ENCODE measurements at places on chromosomes 5 and 9. TPM values are rescaled to one million over a fixed set of nuclear protein-coding genes. Genes with fewer than 3 reads are reported as not detected.

GRCh38 chr9:72657023-72657422 lies 135.6 kb downstream of the TMC1 start:
- DNase-seq, result no peak

- DNase-seq, result no peak
These were observed 4.5 kb downstream of the MYMK start for GRCh38 chr9:133520121-133520835.

The MSMP gene
- total RNA-seq, result not detected

DNA sequence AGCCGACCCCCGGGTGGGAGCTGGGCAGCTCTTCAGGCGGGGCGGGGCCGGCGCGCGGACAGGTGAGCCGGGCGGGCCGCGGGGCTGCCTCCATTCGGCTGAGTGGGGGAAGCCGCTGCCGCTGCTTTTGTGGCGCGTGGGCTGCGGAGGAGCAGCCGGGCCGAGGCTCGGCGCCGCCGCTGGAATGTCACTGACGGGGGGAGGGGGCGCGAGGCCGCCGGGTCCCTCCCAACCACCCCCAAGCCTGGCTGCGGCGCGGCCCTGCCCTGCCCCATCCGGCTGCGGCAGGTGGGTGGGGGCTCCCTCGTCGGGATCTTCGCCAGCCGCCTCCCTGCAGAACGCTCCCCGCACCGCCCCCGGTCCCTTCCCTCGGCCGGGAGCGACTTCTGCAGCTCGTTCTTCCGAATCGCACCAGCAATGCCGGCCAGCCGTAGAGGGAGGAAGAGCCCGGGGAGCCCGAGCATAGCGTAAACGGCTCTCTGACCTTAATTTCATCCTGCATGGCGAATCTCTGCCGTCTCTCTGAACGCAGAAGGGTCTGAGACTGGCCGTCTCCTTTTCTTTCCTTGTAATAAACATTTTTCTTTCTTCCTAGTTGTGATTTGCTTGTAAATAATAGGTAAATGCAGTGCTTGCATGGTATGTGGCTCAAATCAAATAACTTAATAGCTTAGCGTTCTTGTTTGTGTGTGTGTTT lies 505 bp downstream of the SPTAN1 start:
- DNase-seq, result peak; percentile 79

The PCDHB13 gene
- total RNA-seq, result 4.6 TPM

DNA sequence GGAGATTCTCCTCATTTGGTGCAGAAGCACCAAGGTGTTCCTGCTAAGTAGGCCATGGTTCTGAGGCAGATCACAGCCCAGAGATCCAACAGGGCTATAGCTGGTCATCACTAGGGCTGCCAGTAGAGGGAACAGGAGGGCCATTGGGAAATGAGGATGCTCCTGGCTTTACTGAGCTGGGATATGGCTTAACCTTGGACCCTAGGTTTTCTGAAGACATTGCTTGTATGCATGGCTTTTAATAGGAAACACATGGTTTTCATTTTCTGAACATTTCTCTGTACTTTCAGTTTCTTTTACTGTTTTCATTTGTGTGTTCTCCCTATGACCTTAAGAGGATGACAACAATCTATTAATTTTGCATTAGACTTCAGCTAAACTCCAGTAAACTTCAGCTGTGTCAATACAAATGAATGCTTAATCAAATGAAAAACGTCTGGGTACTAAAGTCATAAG lies at the start of gene IFNW1:
Gene IFNW1, minus strand, starts transcription at position 406 of the 456 bp plus-strand sequence. Its CDS starts 262 bp downstream, at position 144.
- DNase-seq, result no peak

- no peak for DNase-seq
These were observed 157.8 kb upstream of the FTMT start for GRCh38 chr5:121693864-121694263.

DNA sequence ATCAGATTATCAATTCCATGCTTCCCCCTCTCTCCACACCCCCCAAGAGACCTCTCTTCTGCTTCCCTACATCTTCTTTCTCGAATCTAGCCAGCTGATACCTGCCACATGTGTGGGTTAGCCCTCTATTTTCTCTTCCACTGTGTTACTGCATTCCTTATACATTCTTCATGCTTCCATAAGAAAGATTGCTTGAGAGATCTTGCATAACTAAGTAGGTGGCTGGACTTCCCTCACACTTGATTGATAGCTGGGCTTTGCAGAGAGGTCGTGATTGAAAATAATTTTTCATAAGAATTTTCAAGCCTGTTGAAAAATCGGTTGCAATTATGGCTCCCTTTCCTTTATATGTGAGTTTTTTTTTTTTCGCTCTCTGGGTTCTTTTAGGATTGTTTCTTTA lies 33.0 kb upstream of the PANK3 start:
- DNase-seq, result no peak

The ZNF608 gene
- 12.7 TPM for total RNA-seq

The PAEP gene
- total RNA-seq, result 4.6 TPM

GRCh38 chr9:115943431-115944165 lies 210.0 kb upstream of the PAPPA start:
- DNase-seq, result no peak

- DNase-seq, result no peak
These were observed 111.7 kb downstream of the JAKMIP2 start for GRCh38 chr5:147670815-147671214.

GRCh38 chr5:175728885-175729828 lies 71.3 kb downstream of the HRH2 start:
- peak; percentile 40 for DNase-seq

DNA sequence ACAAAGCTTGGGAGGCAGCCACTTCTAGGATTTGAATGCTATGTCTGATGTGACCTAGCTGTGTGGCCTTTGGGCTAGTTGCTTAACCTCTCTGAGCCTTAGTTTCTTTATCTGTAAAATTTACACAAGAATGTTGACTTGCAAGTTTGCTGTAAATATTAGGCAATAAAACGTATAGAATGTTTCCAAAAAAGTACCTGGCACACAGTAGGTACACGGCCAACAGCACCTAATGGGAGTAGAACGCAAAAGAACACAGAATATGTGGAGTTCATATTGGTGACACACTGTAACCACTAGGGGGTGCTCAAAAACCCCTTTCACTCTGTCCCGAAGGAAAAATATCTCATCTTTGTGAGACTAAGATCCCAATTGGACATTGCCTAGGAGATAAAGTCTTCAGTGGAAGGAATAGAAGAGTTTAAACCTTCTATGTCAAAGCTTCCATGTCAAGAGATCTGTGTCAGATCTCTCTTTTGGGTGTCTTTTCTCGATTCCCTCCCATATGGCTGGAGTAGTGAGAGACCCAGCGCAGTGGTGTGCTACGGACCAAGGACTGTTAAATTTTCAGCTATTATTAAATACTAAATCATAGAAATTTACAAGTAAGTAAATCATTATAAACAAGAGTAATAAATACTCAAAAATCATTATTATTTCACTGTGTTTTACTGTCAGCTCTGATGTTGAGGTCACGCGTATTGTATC lies 145.4 kb upstream of the RAD23B start:
- DNase-seq, result no peak

GRCh38 chr9:107389617-107390071 lies 99.9 kb downstream of the KLF4 start:
- no peak for DNase-seq

GRCh38 chr5:95963650-95964410 lies 2.2 kb upstream of the ELL2 start:
- no peak for DNase-seq

Measured in ovary (tissue), 10 donors.